Common myeloid progenitor, CD34-positive (primary cell): ENCODE measurements at places on chromosomes 7 and 10.

- no peaks in the 10 kb centered on the region for H3K4me1 ChIP-seq
- DNase-seq: no peak
- H3K27me3 ChIP-seq: no peaks in the 10 kb centered on the region
- no peak overlapping the region for H3K4me3 ChIP-seq
These were observed 33.6 kb downstream of the WAC start for GRCh38 chr10:28566458-28567015.

DNA sequence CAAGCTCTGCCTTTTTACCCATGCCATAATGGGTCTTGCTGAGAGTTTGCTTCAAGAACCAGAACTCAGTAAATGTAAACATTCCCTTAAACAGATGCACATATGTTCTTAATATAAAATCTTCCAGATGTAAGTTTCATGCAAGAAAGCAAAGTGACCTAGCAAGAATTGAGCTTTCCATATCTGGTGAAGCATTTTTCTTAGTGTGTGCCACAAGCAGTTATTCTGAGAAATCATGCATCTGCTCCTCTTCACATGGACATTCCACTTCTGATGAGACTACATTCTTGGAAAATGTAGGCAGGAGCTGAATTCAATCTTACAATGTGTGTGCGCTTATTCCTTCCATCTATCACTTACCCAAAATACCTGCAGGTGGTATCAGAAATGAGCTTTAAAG is 227.8 kb upstream of the LRRTM3 start:
- no peaks in the 10 kb centered on the region for H3K36me3 ChIP-seq
- DNase-seq: no peak
- no peaks in the 10 kb centered on the region for H3K4me1 ChIP-seq

GRCh38 chr7:105224884-105225651 is 163.7 kb downstream of the SRPK2 start:
- peak; percentile 75 for DNase-seq
- peak overlapping the region; percentile 52 for H3K27ac ChIP-seq
- H3K36me3 ChIP-seq: no peaks in the 10 kb centered on the region

GRCh38 chr10:12999849-13000248 is 1.7 kb downstream of the CCDC3 start:
- peaks cover 8% of the 10 kb centered on the region for H3K4me1 ChIP-seq
- H3K27me3 ChIP-seq: peaks cover 14% of the 10 kb centered on the region
- no peaks in the 10 kb centered on the region for H3K36me3 ChIP-seq
- H3K4me3 ChIP-seq: no peak overlapping the region
- no peak overlapping the region for H3K27ac ChIP-seq

GRCh38 chr7:100493476-100494264 is 9.9 kb downstream of the NYAP1 start:
- no peaks in the 10 kb centered on the region for H3K27me3 ChIP-seq
- H3K4me1 ChIP-seq: no peaks in the 10 kb centered on the region
- H3K27ac ChIP-seq: no peak overlapping the region
- peak overlapping the region; percentile 32 for H3K4me3 ChIP-seq
- H3K36me3 ChIP-seq: no peaks in the 10 kb centered on the region
- DNase-seq: peak; percentile 61

DNA sequence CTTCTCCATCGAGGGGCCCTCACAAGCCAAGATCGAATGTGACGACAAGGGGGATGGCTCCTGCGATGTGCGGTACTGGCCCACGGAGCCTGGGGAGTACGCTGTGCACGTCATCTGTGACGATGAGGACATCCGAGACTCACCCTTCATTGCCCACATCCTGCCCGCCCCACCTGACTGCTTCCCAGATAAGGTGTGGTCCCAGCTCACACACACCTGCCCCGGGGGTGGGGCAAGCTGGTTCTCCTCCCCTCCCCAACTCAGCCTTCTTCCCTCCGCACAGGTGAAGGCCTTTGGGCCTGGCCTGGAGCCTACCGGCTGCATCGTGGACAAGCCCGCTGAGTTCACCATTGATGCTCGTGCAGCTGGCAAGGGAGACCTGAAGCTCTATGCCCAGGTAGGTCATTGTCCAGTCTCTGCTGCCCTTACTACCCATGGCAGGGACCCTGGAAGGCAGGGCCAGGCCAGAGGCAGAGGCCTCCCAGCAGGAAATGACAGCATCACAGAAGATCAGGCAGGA is 11.0 kb downstream of the FLNC start:
- H3K27me3 ChIP-seq: no peaks in the 10 kb centered on the region
- no peak for DNase-seq
- H3K36me3 ChIP-seq: no peaks in the 10 kb centered on the region
- H3K4me1 ChIP-seq: no peaks in the 10 kb centered on the region
- H3K4me3 ChIP-seq: no peak overlapping the region

DNA sequence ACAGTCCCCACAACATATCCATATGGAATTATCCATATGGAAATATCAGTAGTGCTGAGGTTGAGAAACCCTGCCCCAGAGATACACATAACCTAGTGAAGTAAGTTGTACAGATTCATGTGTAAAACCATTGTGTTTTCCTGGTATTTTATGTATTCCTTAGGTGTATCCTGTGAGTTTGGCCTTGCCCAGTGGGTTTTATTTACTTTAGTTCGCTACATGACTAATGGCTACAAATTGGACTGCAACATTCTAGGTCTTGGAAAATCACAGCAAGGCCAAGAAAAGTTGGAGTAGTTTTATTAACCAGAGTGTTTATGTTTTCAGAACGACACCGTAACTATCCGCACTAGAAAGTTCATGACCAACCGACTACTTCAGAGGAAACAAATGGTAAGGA is 1.4 kb downstream of the RPS24 start:
- H3K36me3 ChIP-seq: peaks cover 24% of the 10 kb centered on the region
- no peak for DNase-seq
- peak overlapping the region; percentile 84 for H3K27ac ChIP-seq
- peaks cover 11% of the 10 kb centered on the region for H3K4me1 ChIP-seq
- no peaks in the 10 kb centered on the region for H3K27me3 ChIP-seq

DNA sequence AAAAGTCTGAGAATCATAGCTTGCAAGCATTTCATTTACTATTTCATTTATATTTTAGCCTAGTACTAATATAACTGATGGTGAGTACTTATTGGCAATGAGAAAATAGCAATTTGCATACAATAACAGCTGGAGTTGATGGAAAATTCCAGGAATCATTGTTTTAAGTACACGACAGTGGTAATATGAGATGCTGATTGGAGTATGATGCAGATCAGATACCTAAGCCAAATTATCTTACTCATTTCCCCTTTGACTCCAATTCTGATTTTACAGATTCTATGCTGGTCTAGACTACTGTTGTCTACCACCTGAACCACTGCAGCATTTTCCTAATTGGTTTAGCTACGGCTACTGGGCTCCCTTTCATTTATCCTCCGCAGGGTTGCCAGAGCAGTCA is 36.7 kb downstream of the GNG11 start:
- no peak overlapping the region for H3K4me3 ChIP-seq
- no peak overlapping the region for H3K27ac ChIP-seq
- DNase-seq: no peak
- peaks cover 9% of the 10 kb centered on the region for H3K4me1 ChIP-seq
- no peaks in the 10 kb centered on the region for H3K36me3 ChIP-seq
- no peaks in the 10 kb centered on the region for H3K27me3 ChIP-seq

DNA sequence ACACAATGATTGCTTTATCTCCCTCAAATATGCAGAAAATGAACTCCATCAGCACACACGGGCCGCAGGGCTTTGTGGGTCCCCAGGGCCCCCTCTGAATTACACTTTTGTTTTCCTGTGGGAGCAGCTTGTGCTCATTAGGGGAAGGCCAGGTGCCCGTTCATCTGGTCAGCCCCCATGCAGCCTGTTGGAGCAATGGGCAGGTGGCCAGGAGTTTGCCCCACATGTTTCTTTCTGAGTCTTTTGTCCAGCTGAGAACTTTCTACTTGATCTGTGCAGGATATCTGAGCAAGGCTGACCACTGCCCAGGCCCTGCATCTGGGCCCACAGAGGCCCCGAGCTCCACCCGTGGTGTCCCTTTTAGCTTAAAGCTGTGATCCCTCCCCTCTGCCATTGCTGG is 105.3 kb upstream of the FAM20C start:
- H3K4me3 ChIP-seq: no peak overlapping the region
- H3K27me3 ChIP-seq: no peaks in the 10 kb centered on the region
- no peak for DNase-seq
- no peaks in the 10 kb centered on the region for H3K36me3 ChIP-seq

DNA sequence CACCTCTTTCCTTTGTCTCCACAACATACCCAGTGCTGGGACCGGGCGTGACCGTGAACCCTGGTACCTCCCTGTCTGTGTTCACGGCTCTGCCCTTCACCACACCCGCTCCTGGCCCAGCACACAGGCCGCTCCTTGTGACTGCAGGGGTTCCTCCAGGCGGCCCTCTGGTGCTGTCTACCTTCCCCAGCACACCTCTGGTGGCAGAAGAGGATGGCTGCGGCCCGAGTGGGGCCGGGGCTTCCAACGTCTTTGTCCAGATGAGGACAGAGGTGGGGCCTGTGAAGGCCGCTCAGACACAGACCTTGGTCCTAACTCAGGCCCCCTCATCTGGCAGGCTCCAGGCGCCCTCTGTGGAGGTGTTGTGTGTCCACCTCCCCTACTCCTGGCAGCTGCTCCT is 55.4 kb upstream of the SGMS1 start:
- no peaks in the 10 kb centered on the region for H3K4me1 ChIP-seq
- no peak overlapping the region for H3K4me3 ChIP-seq
- no peaks in the 10 kb centered on the region for H3K36me3 ChIP-seq
- H3K27ac ChIP-seq: no peak overlapping the region
- H3K27me3 ChIP-seq: no peaks in the 10 kb centered on the region
- no peak for DNase-seq

DNA sequence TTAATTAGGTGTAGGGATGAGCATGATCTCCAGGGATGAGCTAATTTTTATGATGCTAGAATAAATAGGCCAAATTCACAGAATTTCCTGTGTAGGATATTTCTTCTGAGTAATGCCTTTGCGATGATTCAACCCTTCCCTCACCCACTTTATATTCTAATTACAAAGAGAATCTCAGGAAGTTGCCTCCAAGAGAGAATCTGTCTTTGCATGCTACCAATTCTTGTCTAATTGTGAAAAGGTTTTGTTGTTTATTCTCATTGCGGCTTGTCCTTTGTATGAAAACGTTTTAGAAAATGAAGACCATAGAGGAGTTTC is 6.3 kb downstream of the C7orf57 start:
- no peak overlapping the region for H3K27ac ChIP-seq
- peaks cover 4% of the 10 kb centered on the region for H3K4me1 ChIP-seq
- H3K4me3 ChIP-seq: no peak overlapping the region
- H3K36me3 ChIP-seq: no peaks in the 10 kb centered on the region
- DNase-seq: no peak

DNA sequence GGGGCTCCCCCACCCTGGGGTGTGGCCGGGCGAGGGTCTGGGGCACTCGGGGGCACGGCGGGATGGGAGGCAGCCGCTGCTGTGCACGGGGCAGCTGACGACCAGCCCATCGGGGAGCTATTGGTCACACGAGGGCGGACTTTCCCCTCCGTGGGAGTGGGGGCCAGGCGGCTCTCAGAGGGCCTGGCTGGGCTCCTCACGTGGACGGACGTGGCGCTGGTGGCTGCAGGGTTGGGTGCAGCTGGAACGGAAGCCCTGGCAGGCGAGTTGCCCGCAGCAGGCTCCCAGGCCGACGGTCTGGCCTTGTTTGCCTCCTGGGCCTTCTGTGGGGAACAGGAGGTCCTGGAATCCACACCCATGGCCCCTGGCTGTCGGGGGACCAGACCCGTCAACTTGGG is 14.3 kb downstream of the MICALL2 start:
- H3K27ac ChIP-seq: no peak overlapping the region
- no peaks in the 10 kb centered on the region for H3K36me3 ChIP-seq
- no peak overlapping the region for H3K4me3 ChIP-seq

DNA sequence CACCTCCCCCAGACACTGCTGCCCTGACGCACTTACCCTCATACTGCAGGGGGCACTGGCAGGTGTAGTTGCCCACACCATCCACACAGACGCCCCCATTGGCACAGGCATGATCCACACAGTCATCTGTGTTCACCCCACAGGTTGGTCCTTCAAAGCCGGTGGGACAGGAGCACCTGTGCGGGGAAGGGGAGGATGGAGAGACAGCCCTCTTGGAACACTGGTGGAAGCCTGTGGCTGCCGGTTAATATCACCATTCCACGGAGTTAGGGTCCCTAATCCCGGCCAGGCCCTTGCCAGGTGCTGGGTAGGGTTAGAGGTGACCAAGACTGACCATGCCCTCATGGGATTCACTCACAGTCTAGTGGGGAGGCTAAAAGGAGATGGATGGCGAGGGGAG is 171.8 kb downstream of the SLIT1 start:
- no peak overlapping the region for H3K27ac ChIP-seq
- DNase-seq: no peak
- H3K4me1 ChIP-seq: peaks cover 13% of the 10 kb centered on the region
- H3K36me3 ChIP-seq: no peaks in the 10 kb centered on the region
- no peak overlapping the region for H3K4me3 ChIP-seq
- H3K27me3 ChIP-seq: no peaks in the 10 kb centered on the region

GRCh38 chr10:132444877-132445351 is 47.9 kb downstream of the PWWP2B start:
- H3K36me3 ChIP-seq: no peaks in the 10 kb centered on the region
- DNase-seq: peak; percentile 30
- H3K27me3 ChIP-seq: no peaks in the 10 kb centered on the region
- no peak overlapping the region for H3K4me3 ChIP-seq

GRCh38 chr7:6612819-6613218 is 2.6 kb upstream of the ZNF853 start:
- H3K36me3 ChIP-seq: peaks cover 12% of the 10 kb centered on the region
- no peak for DNase-seq
- no peak overlapping the region for H3K4me3 ChIP-seq
- H3K27me3 ChIP-seq: no peaks in the 10 kb centered on the region
- no peak overlapping the region for H3K27ac ChIP-seq

- H3K27ac ChIP-seq: no peak overlapping the region
- H3K4me1 ChIP-seq: peaks cover 70% of the 10 kb centered on the region
- H3K27me3 ChIP-seq: no peaks in the 10 kb centered on the region
These were observed 1.8 kb downstream of the CLIP2 start for GRCh38 chr7:74290981-74291441.
